ENCODE measurements at places on chromosomes 5 and 9.

DNA sequence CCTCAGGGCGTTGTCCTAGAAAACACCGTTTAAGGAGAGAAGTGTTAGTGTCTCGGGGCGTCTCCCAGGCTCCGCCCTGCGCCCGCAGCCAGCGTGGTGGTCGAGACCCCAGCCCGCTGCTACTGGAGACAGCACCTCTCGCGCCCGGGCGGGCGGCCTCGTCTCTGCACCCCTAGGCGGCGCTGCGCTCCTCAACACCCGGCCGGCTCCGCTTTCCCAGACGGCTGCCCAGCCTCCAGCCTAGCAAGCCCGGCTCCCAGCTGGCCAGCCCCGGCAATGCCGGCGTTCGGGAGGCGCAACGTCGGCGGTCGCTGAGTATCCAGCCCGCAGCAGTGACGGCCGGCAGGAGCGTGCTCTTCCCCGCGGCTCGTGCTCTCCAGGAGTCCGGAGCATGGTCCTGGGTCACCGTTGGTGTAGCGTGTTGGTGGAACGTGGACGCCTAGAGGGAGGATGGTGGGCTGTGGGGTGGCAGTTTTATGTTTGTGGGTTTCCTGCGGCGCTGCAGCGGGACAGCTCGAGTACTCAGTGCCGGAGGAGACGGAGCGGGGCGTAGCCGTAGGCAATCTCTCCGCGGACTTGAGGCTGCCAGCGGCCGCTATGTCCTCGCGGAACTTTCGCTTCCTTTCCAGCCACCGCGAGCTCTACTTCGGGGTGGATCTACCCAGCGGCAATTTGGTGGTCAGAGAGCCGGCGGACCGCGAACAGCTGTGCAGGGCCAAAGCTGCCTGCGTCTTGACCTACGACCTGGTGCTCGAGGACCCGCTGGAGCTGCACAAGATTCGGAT is 536 bp downstream of the PCDHAC1 start:
- DNase-seq = peak; percentile 77

- no peak for DNase-seq
These were observed 137.5 kb downstream of the ICE1 start for GRCh38 chr5:5560016-5560415.

DNA sequence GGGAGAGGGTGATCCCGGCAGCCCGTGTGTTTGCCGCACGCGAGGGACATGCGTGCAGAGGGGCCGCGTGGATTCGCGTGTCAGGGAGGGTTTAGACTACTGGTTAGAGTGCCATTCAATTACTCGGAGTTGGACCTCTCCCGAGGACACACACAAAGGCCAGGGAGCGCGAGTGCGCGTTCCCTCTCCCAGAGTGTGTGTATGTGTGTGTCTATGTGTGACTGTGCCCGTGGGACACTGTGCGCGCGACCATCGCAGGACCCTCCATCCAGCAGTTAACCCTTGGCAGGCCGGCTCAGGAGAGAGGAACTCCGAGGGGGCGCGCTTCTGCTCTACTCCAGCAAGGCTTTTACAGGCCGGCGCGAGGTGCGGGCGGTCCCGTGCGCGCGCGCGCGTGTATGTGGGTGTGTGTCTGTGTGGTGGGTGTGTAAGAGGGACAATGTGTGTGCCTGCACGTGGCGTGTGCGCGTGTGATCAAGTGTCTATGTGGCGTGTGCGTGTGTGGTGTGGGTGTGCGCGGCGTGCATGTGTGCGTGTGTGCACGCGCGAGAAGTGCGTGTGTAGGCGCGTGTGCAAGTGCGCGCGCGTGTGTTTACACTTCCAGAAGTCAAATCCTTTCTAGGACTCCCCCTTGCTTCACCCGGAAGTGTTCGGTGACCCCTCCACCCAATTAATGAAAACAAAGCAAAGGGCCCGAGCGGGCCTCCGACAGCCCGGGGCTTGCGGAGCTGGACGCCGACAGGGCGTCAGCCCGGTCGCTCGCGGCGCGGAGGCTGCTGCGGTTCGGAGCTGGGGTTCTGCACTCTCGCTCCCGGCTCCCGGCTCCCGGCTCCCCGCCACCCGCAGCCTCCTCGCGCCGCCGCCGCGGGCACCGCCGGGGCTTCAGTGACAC is 75.3 kb upstream of the TBCA start:
- DNase-seq = no peak

- no peak for DNase-seq
These were observed 235.8 kb downstream of the ROR2 start for GRCh38 chr9:91714020-91714806.

DNA sequence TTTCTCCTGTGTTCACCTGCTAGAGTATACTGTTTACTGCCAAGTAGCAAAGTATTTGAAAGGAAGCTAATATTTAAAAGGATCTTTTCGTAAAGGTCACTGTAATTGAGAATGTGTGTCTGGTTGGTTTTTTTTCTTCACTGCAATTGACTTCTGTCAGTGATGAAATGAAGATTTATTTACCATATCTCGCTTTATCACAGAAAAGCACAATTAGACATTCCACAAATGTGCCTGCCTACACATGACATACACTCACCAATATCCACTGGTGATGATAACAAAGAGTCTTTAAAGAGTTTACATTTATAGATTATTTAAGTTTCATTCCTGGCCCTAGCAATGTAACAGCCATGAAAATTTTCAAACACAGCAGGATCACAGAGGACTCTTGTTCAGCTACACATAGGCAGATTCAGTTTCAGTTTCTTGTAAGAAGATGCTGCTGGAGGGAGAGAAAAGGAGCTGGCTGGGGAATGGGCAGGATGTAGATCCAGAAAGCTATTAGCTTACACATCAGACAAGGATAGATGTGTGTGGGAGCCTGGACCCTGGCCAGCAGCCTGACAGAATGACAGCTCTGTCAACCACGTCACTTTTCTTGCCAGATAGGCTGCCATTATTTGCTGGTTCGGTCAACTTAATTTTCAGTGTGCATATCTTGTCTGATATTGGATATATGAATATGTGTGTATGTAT is 104.0 kb downstream of the GDNF start:
- DNase-seq = no peak

GRCh38 chr9:112111461-112111860 is 63.6 kb downstream of the SUSD1 start:
- DNase-seq = no peak

DNA sequence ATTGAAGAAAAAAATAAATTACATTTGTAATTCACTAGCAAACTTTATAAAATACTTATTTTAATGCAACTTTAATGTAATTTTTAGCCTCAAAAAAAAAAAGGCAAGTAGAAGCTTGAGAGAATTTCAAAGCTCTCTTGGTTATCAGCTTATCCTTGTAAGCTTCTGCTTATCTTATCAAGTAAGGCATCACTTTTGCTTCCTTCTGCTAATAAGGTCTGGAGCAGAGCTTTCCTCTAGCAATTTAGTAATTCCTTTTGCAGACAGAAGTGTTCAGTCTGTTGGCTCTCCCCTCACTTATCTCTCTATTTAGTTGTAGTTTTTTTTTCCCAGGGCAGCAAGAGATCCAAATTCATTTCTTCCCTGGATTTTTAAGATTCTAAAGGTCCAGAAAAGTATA is 525.0 kb downstream of the ISL1 start:
- no peak for DNase-seq

DNA sequence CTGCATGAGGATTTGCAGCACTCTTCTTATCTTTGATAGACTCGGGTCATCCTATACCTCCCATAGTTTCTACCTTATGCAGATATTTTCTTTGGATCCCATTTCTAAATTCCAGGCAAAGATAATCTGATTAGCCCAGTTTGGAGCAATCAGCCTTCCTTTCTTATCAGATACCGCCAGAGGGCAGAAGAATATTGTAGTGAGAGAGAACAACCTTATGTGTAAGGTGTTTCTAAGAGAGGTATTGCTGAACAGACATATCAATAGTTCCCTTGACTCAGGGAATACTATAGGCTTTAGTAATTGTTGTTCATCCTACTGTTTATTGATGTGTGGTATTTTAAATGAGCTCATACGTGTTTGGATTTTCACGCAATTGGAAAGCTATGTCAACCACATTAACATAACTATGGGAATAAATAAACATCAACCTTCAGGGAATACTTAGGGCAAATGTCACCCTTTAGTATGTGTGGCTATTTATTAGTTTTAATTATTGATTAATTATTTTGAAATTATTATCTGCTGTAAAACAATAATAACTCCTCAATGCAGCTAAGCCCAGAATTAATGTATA is 1435.2 kb upstream of the CDH9 start:
- DNase-seq = no peak

- no peak for DNase-seq
These were observed 9.9 kb downstream of the HSPA9 start for GRCh38 chr5:138565100-138565821.

DNA sequence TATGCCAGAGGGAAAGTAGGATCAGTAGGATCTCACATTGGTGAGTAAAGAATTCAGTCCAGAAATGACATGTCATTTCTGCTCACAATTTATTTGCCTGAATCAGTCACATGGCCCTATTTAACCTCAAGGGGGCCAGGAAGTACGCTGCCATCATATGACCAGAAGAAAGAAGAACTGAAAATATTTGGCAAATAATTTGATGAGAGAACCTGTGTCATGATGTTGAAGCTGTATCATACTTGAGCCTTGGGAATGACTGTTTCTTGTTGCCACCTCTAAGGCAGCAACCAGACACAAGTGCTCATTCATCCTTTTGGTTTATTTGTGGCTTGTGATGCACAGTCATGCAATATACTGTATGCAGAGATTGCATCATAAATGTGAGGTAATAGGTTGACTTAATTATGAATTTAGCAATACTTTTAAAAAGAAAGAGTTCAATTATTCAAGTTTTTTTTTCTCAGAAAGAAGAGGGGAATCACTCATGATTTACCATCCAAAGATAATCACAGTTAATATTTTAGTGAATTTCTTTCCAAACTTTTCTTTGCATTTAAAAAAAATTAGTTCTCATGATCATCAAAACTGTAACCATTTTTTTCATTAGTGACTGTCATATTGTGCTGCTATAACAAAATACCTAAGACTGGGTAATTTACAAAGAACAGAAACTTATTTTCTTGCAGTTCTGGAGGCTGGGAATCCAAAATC is 8.2 kb upstream of the ZFYVE16 start:
- no peak for DNase-seq

DNA sequence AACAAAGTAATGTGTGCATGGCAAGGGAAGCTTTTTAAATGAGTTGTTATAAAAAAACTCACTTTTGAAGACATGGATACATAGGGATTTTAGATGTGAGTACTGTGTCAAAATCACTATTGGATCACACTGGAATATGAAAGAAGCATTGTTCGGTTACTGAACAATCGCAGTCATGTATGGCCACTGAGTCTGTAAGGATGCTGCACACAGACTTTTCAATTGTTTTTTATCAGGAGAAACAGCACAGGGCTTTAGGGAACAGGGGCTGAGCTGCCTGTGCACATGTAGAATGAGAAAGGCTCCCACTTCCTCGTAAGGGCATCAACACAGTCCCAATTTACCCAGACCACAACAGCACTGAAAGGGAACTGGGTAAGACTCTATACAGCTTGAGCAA is 1333.9 kb upstream of the DMAC1 start:
- no peak for DNase-seq

DNA sequence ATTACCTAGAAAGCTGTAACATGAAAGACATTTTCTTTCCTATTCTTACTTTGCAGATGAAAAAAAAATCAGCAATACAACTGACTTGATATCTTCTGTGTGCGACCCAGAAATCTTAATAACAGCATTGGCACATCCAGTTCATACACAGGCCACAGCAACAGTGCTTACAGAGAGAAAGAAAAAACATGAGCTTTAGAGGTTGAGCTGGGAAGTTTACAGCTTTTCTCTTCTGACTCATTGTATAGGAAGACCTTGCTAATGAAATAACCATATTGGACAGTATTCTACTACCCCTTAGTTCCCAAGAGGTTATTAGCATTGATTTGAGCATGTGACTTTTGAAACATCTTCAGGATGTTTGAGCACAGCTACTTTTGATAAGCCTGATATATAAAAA is 1033.4 kb upstream of the DMAC1 start:
- no peak for DNase-seq

DNA sequence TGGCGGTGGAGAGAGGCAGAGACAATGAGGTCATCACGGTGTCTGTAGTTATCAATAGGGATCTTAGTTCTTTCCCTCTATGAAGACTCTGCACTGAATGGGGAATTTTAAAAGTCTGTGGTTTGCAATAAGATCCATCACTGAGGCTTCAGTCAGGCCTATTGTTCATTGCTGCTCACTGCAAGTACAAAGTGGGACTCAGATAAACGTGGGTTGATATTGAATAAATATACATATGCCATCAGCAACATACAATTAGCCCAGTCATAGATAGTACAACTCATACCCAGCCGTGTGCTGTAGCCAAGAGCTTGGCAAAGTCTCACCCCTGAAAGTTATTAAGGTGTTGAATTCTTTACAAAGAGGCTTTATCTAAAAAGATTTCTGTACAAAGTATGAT is 88.4 kb downstream of the ENC1 start:
- DNase-seq = no peak

GRCh38 chr9:101229606-101230005 is 155.2 kb downstream of the BAAT start:
- DNase-seq = no peak

GRCh38 chr5:59709346-59709821 is 184.1 kb downstream of the PDE4D start:
- DNase-seq = no peak

DNA sequence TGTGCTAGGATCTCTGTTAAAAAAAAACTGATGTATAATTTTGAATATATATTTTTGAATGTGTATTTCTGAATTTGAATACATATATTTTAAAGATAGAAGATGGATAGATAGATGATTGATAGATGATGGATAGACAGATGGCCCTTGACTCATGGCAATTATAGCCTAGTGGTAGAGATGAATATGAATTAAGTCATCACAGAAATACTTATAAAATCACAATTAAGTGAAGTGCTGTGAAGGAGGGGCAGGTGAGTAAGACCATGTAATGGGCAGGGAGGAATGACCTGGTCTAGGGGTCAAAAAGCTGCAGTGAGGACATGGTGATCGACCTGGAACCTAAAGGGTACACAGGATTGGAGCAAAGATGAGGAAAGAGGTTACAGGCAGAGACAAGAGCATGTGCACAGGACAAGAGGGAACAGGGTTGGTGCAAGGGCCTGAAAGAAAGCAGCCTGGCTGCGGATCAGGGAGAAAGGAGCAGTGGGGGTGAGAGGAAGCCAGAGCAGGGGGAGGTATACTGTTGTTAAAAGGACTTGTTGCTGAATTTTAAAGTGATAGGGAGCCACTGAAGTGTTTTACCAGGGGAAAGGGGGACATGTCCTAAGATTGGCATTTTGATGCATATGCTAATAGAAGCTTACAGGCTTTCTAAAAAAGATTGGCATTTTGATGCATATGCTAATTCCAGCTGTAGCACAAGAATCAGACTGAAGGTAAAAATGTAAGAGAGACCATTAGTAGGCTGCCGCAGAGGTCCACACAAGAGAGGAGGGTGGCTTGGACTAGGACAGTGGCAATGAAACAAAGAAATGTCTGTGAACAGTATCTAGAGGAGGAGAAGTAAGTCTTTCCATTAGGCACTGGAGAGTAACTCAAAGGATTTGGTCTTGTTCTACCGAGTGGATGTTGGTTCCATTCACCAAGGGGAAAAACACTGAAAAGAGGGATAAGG is 527.8 kb downstream of the AGTPBP1 start:
- DNase-seq = no peak

- DNase-seq = no peak
These were observed 13.3 kb upstream of the PSMD5 start for GRCh38 chr9:120855827-120856670.
